ENCODE measurements at places on chromosomes 6 and 20.

DNA sequence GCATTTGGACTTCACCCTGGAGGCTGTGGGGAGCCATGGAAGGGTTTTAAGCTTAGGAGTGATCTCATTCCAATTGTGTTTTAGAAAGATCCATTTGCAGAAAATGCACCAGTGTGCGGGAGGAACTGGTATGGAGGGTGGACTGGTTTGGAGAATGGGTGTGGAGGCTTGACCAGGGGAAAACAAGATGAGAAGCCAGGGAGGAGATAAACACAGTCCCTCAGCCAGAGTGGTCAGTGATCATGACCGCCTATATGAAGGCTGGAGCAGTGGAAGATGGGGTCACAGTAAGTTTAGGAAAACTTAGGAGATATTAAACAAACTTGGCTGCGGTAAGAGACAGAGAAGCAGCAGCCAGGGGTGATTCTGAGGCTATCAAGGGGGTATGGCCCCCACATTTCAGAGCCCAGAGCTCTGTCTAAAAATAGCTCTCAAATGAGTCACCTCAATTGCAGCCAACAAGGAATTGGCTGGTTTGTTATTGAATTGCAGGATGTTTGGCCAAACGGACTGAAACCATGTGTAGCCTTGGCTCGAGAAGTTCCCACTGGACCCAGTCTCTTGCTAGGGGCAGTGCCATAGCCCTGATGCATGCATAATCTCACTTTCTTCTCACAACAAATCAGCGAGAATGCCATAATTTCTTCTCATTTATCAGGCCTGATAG, 159.9 kb upstream of the TOP1 start:
- no peak overlapping the region for H3K27ac ChIP-seq
- H3K4me1 ChIP-seq: peaks cover 4% of the 10 kb centered on the region
- H3K27me3 ChIP-seq: no peaks in the 10 kb centered on the region
- DNase-seq: peak; percentile 94
- no peaks in the 10 kb centered on the region for H3K36me3 ChIP-seq

GRCh38 chr20:58478141-58478805, 36.9 kb downstream of the APCDD1L start:
- H3K4me3 ChIP-seq: no peak overlapping the region
- no peak for DNase-seq
- H3K27ac ChIP-seq: no peak overlapping the region

- no peaks in the 10 kb centered on the region for H3K36me3 ChIP-seq
- no peak overlapping the region for H3K27ac ChIP-seq
- H3K27me3 ChIP-seq: peaks cover 39% of the 10 kb centered on the region
- no peak for DNase-seq
- H3K4me3 ChIP-seq: no peak overlapping the region
These were observed 5.3 kb upstream of the SCUBE3 start for GRCh38 chr6:35208419-35208818.

DNA sequence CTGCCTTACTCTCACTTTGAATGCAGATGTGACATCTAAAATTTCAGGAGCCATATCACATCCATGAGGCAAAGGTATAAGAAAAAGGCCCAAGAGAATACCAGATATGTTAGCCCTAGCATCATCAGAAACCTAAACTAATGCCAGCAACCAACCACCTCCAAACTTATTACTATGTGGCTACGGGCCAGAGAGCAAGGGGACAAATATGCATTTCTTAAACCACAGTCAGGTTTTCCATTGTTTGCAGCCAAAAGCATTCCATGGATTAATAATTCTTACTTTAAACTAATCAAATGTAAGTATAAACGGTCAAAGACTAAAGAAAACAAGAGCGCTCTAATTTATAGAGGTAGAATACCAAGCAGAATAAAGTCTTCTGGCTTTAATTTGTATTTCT, 84.7 kb downstream of the TASP1 start:
- H3K27me3 ChIP-seq: no peaks in the 10 kb centered on the region
- peaks cover 2% of the 10 kb centered on the region for H3K36me3 ChIP-seq
- no peaks in the 10 kb centered on the region for H3K4me1 ChIP-seq
- no peak overlapping the region for H3K4me3 ChIP-seq

- H3K27ac ChIP-seq: peak within 1 kb of the TSS; percentile 68
- H3K27me3 ChIP-seq: peaks cover 7% of the 10 kb centered on the region
- H3K36me3 ChIP-seq: no peaks in the 10 kb centered on the region
- peaks cover 23% of the 10 kb centered on the region for H3K4me1 ChIP-seq
These were observed at the start of gene ADAM33 for GRCh38 chr20:3681931-3682781. Gene ADAM33, minus strand, starts transcription at chr20:3682010. Its CDS starts 6 bp downstream, at chr20:3682004.

- H3K4me3 ChIP-seq: no peak overlapping the region
- DNase-seq: no peak
- no peaks in the 10 kb centered on the region for H3K36me3 ChIP-seq
These were observed 63.5 kb upstream of the ZMYND8 start for GRCh38 chr20:47419953-47420514.

- H3K4me3 ChIP-seq: no peak overlapping the region
- no peak for DNase-seq
- peaks cover 1% of the 10 kb centered on the region for H3K4me1 ChIP-seq
- H3K27me3 ChIP-seq: no peaks in the 10 kb centered on the region
- no peaks in the 10 kb centered on the region for H3K36me3 ChIP-seq
These were observed 40.9 kb downstream of the PDYN start for GRCh38 chr20:1952737-1953530.

DNA sequence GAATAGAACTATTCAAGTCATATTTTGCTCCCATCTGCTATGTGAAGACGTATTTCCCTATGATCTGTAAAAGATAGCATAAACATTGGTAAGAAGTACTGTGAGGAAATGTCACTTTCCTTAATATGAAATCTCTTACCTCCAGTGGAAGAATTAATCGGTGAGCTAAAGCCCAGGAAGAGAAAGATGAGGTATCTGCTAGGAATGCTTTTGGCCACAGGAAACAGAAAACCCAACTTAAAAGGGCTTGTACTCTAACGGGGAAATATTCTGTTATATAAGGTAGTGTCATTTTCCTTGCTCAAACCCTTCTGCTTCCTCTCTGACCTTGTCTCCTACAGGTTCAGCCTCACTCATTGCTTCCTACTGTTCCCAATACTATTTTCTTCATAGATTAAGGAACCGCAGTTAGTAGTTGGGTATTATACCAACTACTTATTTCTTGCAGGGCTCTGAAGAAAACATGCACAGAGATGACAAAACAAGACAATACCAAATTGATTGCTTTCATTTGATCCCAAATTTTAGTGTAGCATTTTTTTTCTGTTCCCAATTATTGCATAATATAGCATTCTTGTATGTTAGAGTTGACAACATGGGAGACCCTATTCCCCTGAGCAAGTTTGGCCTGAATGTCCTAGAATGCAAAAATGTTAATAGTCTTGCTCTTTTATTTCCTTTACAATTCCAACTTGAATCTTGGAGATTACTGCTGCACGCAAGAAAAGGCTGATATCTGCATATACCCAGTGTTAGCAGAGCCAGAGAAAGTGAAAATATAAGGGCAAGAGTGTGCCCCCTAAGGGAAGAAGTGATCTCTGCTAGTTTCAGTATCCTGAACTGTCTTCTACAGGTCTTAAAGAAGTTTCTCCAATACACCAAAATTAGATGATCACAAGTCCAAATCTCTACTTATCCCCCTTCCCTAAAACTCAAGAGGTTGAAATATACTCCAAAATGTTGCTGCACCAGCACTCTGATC, 65.3 kb downstream of the AFG1L start:
- H3K4me3 ChIP-seq: no peak overlapping the region
- no peak for DNase-seq
- H3K27me3 ChIP-seq: no peaks in the 10 kb centered on the region
- no peak overlapping the region for H3K27ac ChIP-seq

DNA sequence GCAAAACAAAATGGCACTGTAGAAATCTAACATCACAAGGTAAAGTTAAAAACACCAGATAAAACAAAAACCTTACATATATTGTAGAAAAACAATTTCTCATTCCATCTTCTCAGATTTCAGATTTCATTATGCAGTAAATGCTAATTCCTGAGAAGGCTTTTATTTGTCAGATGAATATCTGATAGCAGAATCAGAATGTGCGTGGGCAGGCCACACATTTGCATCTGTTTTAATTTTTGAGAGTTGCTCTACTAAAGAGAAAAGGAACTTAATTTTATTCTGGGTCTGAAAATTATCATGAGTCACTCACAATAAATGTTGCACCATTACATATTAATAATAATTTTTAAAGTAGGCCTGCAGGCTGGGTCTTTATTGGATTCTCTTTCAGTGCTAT, 329.3 kb upstream of the SPTLC3 start:
- H3K36me3 ChIP-seq: no peaks in the 10 kb centered on the region
- H3K4me3 ChIP-seq: no peak overlapping the region
- H3K4me1 ChIP-seq: no peaks in the 10 kb centered on the region
- DNase-seq: no peak
- H3K27me3 ChIP-seq: no peaks in the 10 kb centered on the region

DNA sequence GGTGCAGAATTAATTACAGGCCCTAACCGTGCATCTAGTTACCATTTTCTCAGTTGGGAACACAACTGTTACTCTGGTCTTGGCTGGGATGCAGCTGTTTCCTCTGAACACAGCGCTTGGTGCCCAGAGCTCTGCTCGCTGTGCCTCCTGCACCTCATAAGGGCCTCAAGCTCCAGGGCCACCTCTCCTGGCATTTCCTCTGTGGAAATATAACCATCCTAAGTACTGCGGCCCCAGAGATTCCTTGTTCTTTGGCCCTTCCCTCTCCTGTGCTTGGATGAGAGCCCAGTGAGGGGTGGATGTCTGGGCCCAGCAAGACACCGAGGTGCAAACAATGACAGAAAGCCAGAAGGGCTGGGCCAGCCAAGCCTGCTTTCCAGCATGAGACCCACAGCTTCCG, 169.9 kb upstream of the CST7 start:
- DNase-seq: no peak
- H3K4me1 ChIP-seq: peaks cover 15% of the 10 kb centered on the region
- no peaks in the 10 kb centered on the region for H3K36me3 ChIP-seq
- no peak overlapping the region for H3K27ac ChIP-seq
- no peaks in the 10 kb centered on the region for H3K27me3 ChIP-seq
- H3K4me3 ChIP-seq: no peak overlapping the region

DNA sequence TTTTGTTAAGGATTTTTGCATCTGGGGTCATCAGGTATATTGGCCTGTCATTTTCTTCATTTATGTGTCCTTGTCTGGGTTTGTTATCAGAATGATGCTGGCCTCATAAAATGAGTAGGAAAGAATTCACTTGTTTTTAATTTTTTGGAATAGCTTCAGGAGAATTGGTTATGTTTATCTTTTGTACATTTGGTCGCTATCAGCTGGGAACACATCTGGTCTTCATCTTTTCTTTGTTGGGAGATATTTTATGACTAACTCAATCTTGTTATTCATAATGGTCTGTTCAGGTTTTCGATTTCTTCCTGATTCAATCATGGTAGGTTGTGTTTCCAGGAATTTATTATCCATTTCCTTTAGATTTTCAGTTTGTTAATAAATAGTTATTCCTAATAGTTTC, 207.5 kb upstream of the ASCC3 start:
- DNase-seq: no peak
- no peak overlapping the region for H3K27ac ChIP-seq
- H3K4me3 ChIP-seq: no peak overlapping the region
- H3K4me1 ChIP-seq: no peaks in the 10 kb centered on the region
- H3K36me3 ChIP-seq: no peaks in the 10 kb centered on the region
